ENCODE measurements at places on chromosomes 3 and 15.

GRCh38 chr3:154904328-154904727 lies 175.8 kb upstream of the MME start:
- DNase-seq = no peak

- DNase-seq = no peak
Measured at GRCh38 chr15:78322724-78323521, 17.2 kb upstream of the CRABP1 start.

DNA sequence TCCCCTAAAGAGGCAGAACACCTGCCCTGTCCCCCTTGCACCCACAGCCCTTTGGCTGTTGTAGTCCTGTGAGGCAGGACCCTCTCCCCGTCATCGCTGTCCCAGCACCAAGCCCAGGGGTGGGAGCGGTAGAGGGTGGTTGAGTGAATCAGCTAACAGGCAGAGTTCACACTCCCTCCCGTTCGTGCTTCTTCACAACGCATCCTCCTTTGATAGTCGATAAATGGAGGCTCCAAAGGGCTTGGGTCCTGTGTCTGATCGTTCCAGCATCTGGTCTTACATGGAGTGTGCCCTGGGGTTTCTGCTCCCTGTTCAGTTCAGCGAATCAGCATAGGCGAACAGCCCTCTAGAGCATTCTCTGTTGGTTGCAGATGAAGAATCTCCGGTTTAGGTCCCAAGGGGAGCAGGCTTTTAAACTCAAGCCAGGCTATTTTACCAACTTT lies 820 bp upstream of the HMCES start:
- DNase-seq = no peak

DNA sequence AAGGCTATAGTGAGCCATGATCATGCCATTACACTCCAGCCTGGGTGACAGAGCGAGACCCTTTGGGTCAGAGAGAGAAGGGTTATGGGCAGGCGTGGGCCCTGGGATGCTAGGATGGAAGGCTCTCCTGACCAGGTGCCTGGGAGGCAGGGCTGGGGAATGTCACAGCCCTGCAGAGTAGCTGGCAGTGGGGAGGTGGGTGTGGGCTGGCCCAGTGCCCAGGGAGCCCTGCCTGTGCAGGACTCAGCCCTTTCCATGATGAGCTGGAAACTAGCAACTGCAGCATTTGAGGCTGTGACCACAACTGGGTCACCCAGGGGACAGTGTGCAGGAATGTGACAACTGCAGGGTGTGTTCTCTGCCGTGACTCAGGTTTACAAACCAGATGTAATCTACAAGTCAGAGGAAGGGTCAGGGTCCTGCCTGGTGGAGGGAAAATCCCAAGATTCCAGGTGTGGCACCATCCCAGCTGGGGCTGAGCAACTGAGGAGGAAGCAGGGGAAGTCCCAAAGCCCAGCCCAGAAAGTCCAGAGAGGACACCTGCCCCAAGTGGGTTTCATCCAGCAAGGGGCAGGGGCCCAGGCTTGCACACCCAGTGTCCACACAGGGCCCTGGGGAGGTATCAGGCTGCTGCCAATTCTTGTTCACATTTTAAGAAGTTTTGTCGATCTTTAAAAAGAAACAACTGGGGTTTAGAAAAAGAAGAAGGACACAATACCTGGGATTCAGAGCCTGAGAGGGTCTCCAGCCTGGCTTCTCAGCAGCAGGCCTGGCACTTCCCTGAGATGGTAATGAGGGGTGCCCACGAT lies 45.5 kb downstream of the SLC28A1 start:
- DNase-seq = no peak

- DNase-seq = no peak
Measured at GRCh38 chr3:27431116-27431515, 53.1 kb downstream of the SLC4A7 start.

DNA sequence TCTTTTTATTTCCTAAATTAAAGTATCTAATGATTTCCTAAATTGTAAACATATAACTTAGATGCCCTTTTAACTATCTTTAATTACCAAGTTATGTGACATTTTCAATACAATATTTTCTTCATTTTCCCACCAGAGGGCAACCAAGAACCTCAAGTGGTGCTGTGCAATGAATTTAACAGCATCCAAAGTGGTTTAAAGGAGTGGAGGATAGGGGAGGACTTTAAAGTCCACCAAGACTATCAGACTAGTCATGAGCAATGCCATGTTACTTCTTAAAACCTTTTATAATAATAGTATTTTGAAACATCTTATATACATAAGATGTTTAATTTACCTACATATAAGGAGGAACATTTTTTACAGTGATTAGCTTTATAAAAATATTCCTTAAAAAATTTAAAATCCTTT lies 74.4 kb downstream of the DLG1 start:
- DNase-seq = no peak

DNA sequence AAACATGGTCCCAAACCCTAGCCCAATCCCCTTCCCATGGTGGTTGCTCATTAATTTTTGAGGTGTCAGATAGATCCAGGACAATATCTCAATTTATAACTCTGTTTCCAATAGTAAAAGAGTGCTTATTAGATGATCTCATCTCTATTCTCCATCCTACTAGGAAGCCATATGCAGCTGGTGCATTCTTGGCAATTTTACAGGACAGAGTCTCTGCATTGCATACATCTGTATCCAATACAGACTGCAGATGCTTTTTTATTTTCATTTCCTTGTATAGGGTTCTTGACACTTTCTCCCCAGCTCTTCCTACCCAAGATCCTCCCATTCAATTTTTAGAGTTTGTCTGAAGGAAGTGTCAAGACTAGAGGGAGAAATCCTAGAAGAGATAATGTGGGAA lies 194.8 kb upstream of the DPH6 start:
- DNase-seq = no peak

DNA sequence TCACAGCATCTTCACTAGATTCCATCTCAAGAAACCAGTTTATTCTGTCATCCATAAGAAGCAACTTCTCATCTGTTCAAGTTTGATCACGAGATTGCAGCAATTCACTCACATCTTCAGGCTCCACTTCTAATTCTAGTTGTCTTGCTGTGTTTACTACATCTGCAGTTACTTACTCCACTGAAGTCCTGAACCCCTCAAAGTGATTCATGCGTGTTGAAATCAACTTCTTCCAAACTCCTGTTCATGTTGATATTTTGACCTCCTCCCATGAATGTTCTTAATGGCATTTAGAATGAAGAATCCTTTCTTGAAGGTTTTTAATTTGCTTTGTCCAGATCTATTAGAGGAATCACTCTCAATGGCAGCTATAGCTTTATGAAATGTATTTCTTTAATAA lies 287.6 kb upstream of the TBL1XR1 start:
- DNase-seq = no peak

DNA sequence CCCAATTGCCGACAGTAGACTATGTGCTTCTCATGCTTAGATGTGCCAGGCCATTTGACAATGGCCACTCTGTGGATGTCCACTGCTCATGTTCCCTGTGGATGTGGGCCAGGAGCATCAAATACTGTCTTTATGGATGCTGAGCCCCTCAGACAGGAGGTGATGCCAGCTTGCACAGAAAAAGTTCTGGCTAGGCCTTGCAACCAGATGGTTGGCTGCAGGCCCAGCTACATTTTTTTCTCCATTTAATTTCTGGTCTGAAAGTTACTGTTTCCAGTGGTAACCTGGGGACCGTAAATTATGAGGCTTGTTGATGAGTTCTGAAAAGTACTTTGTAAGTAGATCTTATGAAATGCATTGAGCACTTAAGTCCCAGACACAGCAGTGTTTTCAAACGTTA lies 228.5 kb downstream of the CHL1 start:
- no peak for DNase-seq

- no peak for DNase-seq
Measured at GRCh38 chr3:54954521-54954920, 26.7 kb upstream of the LRTM1 start.

GRCh38 chr15:99957642-99958013 lies 224.4 kb upstream of the LYSMD4 start:
- DNase-seq = no peak

DNA sequence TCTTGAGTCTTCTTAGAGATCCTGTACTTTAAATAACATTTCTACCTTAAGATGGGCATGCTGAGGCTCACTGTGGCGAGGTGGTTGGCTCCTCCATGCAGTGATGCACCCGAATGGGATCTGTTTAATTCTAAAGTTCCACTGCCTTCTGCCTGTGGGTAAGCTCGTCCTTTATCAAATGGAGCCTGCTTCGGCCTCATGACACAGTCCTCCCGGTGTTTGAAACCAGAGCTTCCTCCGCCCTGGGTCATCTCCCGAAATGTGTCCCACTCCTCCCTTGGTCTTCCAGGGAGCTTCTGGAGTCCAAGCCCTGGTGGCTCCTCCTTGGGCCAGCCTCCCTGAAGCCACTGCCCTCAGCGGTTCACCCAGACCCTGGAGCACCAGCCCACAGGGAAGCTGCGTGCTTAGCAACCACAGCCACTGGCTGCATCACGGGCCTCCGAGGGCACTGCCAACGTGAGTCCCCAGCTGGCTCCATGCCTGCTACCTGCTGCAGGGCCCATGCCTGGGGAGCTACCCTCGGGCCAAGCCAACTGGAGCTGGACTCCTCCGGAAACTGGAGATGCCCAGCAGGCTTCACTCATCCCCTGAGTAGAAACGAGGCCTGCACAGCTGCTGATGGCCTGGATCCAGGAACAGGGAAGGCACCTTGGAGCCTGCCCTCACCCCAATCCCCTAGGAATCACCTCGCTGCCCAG lies 3.3 kb downstream of the RHCG start:
- no peak for DNase-seq

GRCh38 chr15:62291262-62291661 lies 126.2 kb upstream of the C2CD4B start:
- DNase-seq = no peak

DNA sequence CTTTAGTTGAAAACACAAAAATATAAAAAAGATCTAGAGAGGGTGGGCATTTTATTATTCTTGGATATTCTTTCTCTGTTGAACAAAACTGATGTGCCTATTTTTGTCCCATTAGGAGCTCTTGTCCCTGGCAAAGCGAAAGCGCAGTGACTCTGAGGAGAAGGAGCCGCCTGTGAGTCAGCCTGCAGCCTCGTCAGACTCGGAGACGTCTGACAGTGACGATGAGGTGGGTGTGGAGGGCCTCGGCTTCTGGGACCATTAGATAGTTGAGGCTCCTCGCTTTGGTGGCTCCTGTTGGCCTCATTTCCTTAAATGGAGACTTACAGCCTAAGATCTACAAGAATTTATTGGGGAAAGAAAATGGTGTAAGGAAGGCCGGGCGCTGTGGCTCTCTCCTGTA lies 21.3 kb downstream of the RTF1 start:
- DNase-seq = no peak

- DNase-seq = no peak
Measured at GRCh38 chr15:40908095-40908494, 13.8 kb downstream of the VPS18 start.

DNA sequence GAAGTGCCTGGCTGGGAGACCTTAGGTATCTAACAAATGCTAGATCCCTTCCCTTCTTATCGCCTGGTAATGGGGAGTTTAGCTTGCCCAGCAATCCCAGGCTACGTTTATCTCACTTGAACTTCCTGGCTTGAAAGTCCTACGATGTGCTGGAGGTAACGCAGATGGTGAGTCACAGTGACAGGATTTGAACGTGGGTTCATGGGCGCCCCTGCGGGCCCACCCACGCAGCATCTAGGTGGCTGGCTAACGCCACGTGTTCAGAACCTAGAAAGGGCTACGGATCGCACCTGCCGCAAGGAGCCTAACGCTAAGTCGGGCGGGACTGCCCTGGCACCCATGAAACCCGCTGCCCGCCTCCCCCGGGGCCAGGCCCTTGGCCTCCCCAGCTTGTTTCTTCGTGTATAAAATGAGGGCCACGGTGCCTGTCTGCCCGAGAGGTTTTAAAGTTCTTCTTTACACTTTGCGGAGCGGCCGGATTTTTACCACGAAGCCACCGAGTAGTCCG lies 600 bp upstream of the USP3 start:
- DNase-seq = peak; percentile 82

- no peak for DNase-seq
Measured at GRCh38 chr3:188779281-188779980, 392.3 kb upstream of the TPRG1 start.

DNA sequence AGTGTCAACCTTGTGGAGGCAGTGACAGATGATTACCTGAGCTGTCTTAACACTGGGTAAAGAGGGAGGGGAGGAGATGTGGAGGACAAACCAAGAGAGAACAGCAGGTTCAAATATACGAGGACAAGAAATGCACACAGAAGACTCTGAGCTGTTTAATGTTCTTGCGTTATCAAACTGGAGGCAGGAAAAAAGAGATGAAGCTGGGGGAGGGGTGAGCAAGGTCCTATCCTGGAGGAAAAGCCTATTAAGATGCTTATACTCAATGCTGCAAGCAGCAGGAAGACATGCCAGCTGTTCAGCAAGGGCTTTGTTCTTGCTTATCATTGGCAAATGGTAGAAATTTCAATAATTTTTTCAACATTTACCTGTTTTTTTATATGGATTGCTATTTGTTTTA lies 345.7 kb upstream of the TRIM42 start:
- DNase-seq = no peak

DNA sequence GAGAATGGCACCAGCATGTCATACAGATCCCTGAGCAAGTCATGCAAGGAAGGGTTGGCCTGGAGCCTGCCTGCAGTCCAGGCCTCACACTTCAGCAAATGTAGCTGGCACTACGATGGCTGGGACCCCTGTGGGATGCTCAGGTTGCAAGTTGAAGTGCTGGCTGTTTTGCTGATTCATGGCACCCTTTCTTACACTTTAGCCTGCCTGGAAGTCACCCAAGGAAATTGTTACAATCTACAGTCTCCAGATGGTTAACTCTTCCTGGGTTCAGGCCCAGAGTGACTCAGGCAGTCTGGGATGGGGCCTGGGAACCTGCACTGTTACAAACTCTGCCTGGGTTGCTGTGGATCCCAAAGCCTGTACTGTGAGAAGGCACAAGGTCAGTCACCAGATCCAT lies 91.0 kb upstream of the SLC6A11 start:
- no peak for DNase-seq

DNA sequence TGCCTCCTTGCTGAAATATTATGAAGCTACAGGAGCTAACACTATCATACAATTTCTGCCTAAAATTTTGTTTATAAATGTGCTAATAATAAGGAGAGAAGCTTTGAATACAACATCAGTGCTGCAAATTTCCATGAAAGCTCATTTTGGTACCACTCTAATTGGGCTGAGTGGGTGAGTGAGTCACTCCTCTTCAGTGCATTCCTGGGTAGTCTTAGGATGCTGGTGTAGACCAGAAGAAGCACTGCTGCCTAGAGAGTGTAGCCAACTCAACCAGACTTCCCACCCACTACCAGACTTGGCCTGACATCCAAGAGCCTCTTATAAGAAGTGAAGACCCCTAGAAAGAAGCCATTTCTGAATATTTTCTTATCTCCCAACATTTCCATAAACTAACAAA lies 32.5 kb upstream of the CCDC54 start:
- DNase-seq = no peak

- DNase-seq = no peak
Measured at GRCh38 chr3:147008886-147009285, 397.5 kb downstream of the ZIC4 start.

DNA sequence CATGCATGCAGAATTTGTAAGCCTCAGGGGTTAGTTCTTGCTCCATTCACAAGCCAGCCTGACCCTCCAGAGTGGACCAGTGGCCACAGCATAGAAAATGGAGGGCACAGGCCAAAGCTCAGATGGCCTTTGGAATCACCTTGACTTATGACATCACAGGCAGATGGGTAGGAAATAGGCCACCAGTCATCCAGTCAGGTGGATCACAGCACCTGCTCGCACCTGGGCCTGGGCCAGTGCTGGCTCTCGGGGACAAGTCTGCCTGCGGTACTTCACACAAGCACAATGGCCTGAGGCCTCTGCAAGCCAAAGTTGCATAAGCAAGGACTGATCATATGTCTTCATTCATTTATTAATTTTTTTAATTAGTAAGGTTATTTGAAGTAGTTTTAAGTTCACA lies 39.3 kb downstream of the PPCDC start:
- DNase-seq = no peak
